ENCODE measurements at places on chromosomes 6 and 20. TPM values are rescaled to one million over a fixed set of nuclear protein-coding genes. Genes with fewer than 3 reads are reported as not detected.

Gene OR2H1
- polyA plus RNA-seq, result not detected

Gene CTCFL
- polyA plus RNA-seq, result 1.5 TPM

Gene COX7A2
- polyA plus RNA-seq, result 303 TPM

Gene HTR1B
- 0.24 TPM for polyA plus RNA-seq

Gene AIF1
- 75.1 TPM for polyA plus RNA-seq

Gene FIG4
- polyA plus RNA-seq, result 28.3 TPM

Gene ADGRF4
- polyA plus RNA-seq, result 0.26 TPM

Gene SLC35F1
- 2.5 TPM for polyA plus RNA-seq

Gene RNF39
- polyA plus RNA-seq, result 0.97 TPM

Gene TAGAP
- 0.45 TPM for polyA plus RNA-seq

Gene C6orf120
- polyA plus RNA-seq, result 40.8 TPM

Gene PCNA
- 209 TPM for polyA plus RNA-seq

Gene PPP1R3G
- polyA plus RNA-seq, result 2.0 TPM

Gene OPN5
- polyA plus RNA-seq, result 0.57 TPM

Gene EMILIN3
- polyA plus RNA-seq, result 11.1 TPM

Gene PHACTR2
- polyA plus RNA-seq, result 93.7 TPM

Gene HSPA1L
- polyA plus RNA-seq, result 4.4 TPM

Gene TTI1
- polyA plus RNA-seq, result 31.0 TPM

Gene PIGU
- 44.6 TPM for polyA plus RNA-seq

Gene CPNE1
- polyA plus RNA-seq, result 156 TPM

Gene LPA
- 0.17 TPM for polyA plus RNA-seq

Gene OVOL2
- polyA plus RNA-seq, result 1.7 TPM

Gene BTNL2
- polyA plus RNA-seq, result 0.95 TPM

Gene TFEB
- 9.7 TPM for polyA plus RNA-seq

Gene C6orf163
- 3.2 TPM for polyA plus RNA-seq

Data from left renal pelvis (tissue), 4 donors.